Cerebellar cortex (tissue), 1 donor: ENCODE measurements at places on chromosomes 1 and 21.
A peak's percentile ranks its signal among the peaks of the same experiment; 100 is the strongest.

DNA sequence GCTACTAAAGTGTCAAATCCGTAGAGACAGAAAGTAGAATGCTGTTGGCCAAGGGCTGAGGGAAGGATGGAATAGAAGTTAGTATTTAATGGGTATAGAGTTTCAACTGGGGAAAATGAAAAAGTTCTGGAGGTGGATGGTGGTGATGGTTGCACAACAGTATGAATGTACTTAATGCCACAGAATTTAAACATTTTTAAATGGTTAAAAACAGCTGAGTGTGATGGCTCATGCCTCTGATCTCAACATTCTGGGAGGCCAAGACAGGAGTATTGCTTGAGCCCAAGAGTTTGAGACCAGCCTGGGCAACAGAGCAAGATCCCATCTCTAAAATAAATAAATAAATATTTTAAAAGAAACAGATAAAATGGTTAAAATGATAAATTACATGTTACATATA, 44.5 kb downstream of the PIK3R3 start:
- DNase-seq = no peak

- DNase-seq = no peak
These were observed 56.9 kb downstream of the COP1 start for GRCh38 chr1:176149939-176150807.

- DNase-seq = no peak
These were observed 61.8 kb upstream of the GRHL3 start for GRCh38 chr1:24257373-24257772.

DNA sequence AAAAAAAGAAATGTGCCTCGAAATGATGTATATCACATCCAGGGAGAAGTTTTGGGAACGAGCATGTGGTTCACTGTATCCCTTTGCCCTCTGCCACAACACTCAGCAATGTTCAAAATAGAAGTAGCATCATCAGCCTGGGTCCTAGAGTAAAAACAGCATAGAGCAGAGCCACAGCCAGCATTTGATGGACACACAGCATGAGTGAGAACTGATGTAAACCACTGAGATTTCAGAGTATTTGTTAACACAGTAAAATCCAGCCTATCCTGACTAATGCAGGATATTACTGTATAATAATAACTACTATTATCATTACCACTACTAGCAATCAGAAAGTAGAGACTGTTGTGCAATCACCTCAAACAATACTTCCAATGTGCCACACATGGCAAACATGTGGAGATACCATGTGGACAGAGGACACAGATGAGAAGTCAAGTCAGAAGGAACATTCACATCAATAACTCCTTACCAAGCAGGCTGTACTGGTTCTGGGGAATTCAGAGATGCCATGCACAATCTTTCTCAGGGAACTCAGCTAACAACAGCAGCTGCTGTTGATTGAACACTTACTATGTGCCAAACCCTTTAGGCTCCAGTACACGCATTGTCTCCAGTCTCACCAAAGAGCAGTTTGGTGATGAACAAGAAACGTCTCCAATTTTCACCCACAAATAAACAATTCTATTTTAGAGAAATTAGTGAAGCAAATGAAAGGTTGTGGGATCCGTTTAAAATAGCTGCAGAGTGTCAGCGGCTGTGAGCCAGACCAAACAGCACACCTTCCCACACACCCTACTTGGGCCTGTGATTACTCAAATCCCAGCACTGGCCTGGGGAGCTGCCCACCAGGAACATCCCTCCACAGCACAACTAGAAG, 16.6 kb upstream of the GFI1 start:
- DNase-seq = no peak

DNA sequence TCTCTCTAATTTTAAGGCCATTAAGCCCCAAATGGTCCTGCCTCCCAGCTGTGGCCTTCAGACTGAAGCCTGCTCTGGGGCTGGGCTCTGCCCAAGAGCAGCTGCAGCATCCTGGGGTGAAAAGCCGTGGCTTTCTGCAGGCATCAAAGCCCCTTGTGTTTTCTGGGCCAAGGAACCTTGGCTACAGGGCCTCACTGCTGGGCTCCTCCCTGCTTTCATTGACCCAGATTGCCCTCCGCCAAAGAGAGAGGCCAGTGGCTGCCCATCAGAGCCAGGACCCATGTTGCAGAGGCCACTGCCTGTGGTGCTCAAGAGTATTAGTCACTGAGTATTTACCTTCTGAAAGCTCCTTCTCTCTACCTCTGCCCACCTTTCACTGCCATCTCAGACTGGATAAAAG, 1.6 kb downstream of the ZNF648 start:
- DNase-seq = no peak

GRCh38 chr1:191368891-191369654, 789.2 kb upstream of the RGS18 start:
- no peak for DNase-seq

GRCh38 chr1:64404202-64404601, 65.7 kb upstream of the CACHD1 start:
- no peak for DNase-seq

GRCh38 chr1:201715801-201716741, 112.9 kb upstream of the IPO9 start:
- no peak for DNase-seq

GRCh38 chr21:46153247-46154154, 1.9 kb downstream of the FTCD start:
- DNase-seq = peak; percentile 39

DNA sequence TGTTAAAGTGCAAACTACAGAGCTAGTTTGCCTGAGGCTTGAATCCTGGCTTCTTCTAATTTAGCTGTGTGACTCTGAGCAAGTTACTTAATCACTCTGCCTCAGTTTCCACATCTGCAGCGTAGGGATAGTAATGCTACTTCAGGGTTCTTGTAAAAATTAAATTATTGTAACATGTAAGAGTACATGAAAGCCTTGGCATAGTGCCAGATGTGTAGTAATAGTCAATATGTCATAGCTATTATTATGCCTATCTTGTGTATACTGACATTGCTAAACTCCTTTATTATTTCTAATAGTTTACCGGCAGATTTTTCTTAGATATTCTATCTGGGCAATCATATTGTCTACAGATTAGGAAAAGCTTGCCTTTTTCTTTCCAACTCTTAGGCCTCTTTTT, 6.8 kb upstream of the TADA1 start:
- DNase-seq = no peak

GRCh38 chr1:227560393-227561173, 2.8 kb upstream of the ZNF678 start:
- DNase-seq = no peak

DNA sequence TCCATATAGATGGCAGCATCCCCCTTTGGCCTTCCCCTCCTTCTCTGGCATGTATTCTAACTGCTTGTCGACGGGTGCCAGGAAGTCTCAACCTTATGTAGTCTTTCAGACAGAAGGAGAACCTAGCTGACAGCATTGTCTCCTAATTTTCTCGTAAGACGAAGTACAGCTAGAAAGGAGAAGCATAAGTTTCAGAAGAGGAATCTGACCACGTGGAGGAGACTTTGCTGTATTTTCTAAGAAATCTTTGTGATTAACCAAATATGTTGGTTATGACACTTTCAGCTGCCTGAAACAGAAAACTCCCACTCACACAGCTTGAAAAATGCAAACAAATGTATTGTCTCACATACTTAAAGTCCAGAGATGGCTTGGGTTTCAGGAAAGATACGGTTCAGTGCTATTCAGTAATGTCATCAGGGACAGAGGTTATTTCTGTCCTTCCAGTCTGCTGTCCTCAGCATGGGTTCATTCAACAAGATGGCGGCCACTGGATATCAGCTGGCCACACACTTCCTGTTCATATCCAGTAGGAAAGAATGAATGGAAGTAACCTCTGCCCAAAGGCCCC, 109.5 kb upstream of the ZNF648 start:
- DNase-seq = no peak

GRCh38 chr1:231155808-231156207, 6.0 kb upstream of the TRIM67 start:
- no peak for DNase-seq

DNA sequence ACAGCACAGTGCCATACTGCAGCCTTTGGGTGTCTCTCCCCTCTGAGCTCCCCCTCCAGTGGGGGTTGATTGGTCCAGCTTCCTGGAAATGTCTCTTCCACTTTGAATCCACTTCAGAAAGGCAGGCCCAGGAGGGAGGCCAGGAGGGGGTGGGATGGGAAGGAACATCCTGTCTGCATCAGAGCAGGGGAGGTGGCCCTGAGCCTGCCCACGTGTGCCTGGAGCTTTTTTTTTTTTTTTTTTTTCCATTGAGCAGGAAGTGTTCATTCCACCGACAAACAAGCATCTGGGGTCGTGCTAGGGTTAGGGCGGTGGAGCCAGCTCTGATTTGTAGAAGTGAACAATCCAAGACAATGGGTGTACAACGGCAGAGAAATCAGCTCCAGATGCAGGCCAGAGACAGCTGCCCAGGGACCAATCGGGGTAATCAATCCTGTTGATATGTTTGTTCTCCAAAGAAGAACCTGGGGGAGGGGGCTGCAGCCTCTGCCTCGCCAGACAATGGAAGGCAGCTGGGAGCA, 93.3 kb downstream of the SSBP3 start:
- no peak for DNase-seq

DNA sequence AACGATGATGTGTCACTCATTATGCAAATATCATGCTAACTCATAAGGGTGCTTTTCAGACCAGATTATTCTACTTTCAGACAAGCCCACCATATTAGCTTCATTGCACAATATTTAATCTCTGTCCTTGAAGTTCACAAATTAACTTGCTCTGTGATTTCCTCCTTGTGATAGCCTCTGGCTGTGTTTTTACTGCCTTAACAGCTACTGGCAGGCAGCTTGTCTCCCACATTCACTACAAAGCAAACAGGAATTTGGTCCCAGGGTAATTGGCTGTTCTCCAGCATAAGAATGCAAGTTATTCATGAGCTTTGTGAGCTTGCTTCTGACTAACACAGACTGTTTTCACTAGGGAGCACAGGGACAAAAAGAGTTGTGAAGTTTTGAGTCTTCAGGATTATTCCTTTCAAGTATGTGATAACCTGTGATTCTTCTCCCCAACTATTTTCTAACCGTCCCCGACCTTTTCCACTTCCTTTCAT, 87.9 kb upstream of the HMCN1 start:
- DNase-seq = peak; percentile 79

DNA sequence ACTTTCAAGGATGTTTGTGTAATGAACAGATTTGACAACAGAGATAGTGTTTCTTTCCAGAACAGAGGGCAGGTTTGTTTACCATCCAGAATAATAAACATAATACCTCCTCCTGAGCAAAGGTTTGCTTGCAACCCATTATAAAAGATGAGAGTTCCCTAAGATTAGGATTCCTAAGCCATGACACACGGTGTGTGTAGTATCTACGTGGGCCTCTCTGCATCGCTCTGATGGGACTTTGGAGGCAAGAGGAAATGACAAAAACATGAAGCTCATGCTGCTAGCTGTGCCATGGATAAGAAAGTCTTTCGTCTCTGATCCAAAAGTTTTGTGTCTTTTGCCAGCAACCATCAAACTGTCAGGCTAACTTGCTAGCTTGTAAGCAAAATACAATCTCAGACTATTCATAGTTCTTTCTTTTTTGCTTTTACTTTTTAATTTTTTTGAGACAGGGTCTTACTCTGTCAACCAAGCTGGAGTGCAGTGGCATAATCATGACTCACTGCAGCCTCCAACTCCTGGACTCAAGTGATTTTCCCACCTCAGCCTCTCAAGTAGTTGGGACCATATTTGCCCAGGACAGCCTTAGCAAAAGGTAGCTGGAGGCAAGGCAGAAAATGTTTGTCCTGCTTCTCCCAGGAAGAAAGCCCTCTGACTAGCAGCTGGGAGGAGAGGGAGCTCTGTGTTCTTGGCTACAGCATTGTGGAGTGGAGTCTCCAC, 81.1 kb downstream of the LHX4 start:
- no peak for DNase-seq

- no peak for DNase-seq
These were observed 174.4 kb downstream of the PGBD5 start for GRCh38 chr1:230251644-230252191.

DNA sequence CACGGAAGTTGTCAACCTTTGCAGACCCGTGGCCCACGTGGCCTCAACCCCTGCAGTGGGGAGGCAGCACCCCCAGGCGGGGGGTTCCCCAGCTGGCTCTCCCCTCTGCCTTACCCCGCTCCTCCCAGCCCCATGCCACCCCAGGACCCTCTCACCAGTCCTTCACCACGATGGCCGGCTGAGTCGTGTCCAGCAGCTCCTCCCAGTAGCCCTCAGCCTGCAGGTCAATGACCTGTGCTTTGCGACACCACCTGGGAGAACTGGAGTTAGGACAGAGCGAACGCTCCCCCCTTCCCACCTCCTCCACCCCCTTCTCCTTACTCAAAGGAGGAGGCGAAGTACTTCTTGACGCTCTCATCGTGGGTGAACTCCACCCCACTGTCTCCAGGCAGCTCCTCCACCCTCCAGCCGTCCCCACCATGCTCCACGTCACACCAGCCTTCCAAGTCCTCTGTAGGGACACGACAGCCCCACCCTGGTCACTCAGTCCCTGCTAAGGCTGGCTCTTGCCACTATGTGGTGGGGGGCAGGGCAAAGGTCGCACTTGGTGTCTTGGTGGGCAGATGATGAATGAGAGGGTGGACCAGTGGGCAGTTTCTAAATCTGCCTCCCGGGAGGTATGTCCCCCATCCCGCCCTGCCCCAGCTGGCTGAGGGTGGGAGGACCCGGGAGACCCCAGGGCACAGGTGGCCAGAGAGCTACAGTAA, 4.5 kb downstream of the FBXO2 start:
- DNase-seq = no peak

- peak; percentile 66 for DNase-seq
These were observed 7.0 kb upstream of the ID3 start for GRCh38 chr1:23566304-23566703.

- peak; percentile 90 for DNase-seq
These were observed 19.2 kb upstream of the CDK18 start for GRCh38 chr1:205484985-205485967.

- DNase-seq = no peak
These were observed 69.9 kb downstream of the TNFSF4 start for GRCh38 chr1:173137107-173137706.

DNA sequence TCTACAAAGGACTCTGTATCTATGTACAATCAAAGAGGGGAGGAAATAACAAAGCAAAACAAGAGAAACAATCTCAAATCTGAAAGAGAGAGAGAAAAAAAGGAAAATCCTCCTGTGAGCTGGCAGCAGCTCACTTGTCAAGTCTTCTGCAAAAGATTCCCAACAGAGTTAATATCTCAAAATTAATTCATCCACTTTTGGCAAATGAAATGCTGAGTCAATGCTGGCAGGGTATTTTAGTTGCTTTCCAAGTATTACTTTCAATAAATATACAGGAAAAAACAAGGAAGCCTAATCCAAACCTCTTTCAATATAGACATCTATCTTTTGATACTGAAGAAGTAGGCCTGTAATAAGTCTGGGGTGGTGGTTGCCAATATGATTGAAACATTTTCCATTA, 613.9 kb upstream of the NEGR1 start:
- DNase-seq = peak; percentile 6
